T-helper 2 cell treated with Interferon-gamma antibody and Interleukin-4, amounts not matched to agents 5 μg/mL and 100 μg/mL, for 36 hours (primary cell): ENCODE measurements at places on chromosomes 16 and 17.

GRCh38 chr17:38797828-38798227 is 1.5 kb downstream of the PIP4K2B start:
- no peak for DNase-seq

DNA sequence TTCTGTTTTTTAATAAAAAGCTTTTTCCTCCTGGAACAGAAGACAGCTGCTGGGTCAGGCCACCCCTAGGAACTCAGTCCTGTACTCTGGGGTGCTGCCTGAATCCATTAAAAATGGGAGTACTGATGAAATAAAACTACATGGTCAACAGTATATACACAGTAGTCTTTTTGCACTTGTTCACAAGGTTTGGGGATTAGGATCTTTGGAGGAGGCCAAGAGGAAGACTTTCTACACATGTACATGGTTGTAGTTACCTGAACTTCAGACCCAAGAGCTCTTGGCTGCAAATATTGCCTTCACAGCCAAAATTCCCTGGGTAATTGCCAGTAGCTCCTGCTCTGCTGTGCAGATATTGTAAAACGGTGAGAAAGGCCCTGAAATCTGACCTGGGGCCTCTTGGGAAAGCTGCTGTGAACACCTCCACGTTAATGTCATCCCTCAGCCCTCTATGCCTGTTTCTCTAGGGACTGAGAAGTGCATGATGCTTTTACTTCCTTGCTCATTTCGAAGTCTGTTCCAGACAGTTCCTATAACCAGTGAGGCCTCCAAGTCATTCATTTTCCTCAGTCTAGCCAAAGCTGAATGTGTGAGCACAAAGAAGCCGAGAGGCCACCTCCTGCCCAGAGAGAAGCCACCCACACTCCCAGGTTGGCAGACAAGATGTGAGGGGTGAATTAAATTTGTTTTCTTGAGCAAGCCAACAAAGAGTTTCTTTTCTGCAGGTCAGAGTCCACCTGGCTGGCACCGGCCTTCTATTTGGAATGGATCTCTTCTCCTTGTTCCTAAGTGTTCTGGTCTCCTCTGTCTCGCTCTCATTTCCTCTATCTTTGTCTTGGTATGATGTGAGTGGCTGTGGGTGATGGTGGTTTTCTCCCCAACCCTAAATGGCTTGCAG is 15.9 kb downstream of the ANKRD40 start:
- no peak for DNase-seq

GRCh38 chr17:47611372-47612350 is 38.1 kb upstream of the KPNB1 start:
- no peak for DNase-seq

DNA sequence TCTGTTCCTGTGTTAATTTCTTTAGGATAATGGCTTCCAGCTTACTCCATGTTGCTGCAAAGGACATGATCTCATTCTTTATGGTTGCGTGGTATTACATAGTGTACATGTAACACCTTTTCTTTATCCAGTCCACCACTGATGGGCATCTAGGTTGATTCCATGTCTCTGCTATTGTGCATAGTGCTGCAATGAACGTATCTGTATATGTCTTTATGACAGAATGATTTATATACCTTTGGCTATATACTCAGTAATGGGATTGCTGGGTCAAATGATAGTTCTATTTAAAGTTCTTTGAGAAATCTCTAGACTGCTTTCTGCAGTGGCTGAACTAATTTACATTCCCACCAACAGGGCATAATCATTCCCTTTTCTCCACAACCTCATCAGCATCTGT is 39.8 kb downstream of the ABCA10 start:
- DNase-seq = no peak

- DNase-seq = no peak
Measured at GRCh38 chr17:44559634-44560554, 2.6 kb downstream of the FZD2 start.

GRCh38 chr16:25006504-25007056 is 8.6 kb downstream of the ARHGAP17 start:
- DNase-seq = no peak

DNA sequence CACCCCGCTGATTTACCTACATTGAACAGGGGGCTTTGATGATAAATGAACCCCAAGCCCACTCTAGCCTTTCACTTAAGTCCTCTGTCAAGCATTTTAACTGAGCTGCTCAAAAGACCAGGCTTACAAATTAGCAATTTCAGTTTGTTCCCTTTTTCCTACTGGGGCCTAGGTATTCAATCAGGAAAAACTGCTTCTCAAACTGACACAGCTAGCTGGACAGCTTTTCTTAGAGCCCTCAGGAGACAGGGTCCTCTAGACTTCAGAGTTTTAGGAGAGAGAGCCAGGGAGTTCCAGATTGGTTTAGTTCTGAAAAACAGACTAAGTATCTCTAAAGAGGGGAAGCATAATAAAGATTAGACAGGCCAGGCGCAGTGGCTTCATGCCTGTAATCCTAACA is 6.2 kb upstream of the HEXIM2 start:
- no peak for DNase-seq

DNA sequence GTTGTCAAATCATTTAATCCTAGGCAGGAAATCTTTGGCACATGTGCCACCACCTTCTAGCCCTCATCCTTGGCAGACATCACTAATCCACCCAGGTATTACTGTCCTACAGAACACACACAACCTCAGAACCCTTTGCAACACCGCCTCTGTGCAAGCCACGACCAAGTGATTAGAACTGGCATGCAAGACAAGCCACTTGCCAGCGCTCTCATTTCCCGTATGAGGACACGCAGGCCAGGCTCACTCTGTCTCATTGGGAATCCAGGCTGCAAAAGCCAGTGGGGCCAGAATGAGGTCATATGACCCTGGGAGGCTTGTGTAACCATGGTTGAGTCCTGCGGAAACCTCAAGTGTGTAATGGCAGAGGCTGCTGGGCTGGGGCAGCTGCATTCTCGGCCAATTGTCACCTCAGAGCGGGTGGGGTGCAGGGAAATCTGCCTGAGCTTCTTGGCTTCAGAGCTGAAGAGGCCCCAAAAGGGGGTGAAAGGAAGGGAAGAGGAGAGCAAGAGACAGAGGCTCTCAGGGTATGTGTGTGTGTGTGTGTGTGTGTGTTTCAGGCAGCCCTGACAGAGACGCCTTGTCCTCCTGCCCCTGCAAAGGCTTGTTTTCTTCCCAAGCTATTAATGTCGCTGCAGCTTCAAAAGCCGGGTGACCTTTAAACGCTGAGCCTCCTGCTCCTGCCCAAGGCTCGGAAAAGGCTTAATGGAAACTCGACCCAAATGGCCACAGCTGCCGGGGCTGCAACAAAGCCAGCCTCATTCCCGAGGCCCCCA is 43.2 kb upstream of the MRPS23 start:
- no peak for DNase-seq

DNA sequence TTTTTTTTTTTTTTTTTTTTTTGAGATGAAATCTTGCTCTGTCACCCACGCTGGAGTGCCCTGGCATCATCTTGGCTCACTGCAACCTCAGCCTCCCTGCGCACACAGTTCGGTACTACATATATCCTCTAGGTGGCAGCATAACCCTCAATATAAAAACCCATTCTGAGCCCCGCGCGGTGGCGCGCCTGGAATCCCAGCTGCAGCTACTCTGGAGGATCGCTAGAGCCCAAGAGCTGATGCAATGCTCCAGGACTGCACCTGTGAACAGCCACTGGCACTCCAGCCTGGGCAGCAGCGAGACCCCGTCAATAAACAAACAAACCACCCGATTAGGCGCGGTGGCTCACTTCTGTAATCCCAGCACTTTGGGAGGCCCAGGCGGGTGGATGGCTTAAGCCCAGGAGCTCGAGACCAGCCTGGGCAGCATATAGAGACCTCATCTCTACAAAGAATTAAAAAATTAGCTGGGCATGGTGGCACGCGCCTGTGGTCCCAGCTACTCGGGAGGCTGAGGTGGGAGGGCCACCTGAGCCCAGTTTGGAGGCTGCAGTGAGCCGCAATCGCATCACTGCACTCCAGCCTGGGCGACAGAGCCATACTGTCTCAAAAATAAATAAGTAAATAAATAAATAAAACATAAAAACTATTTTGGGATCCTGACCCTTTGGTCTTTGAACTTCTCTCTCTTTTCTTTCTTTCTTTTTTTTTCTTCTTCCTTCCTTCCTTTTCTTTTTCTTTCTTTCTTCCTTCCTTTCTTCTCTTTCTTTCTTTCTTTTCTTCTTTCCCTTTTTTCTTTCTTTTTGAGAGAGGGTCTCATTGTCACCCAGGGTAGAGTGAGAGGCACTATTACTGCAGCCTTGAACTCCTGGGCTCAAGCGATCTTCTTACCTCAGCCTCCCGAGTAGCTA is 15.4 kb upstream of the AKAP10 start:
- DNase-seq = peak; percentile 66

GRCh38 chr16:22685459-22685830 is 128.5 kb upstream of the HS3ST2 start:
- no peak for DNase-seq

DNA sequence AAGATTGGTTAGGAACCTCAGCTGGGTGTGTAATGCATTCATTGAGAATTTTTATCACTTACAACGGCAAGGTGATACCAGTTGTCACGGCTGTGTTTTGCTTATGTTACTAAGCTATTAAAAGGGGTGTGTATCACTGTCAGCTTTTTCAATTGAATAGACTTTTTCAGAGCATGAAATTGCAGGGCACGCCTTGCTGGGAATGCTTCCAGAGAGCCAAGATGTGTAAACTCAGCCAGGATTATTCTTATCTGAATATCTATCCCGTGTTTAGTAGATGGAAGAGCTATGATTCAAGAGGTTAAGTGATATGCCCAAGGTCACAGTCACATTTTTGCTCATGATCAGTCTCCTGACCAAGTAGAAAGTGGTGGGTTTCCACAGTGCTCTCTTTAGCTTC is 6.6 kb upstream of the TEKT3 start:
- no peak for DNase-seq

DNA sequence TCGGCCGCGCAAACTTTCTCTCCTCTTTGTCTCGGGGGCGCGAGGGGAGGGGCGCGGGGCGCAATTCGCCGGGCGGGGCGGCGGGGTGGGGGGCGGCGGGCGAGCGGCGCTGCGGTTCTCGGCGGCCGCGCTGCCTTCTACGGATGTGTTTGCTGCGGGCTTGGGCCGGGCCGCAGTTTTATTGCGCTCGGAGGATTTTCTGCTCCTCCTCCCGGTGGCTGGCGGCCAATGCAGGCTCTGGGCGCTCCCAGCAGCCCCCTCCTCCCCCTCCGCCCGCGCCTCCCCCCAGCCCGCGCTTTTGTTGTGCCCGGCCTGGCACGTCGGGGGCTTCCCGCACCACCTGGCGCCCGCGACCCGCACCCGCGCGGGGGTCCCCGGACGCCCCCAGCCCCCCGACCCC is at the start of gene TIMP2:
Gene TIMP2 (minus strand): TSS at position 154 of the 400 bp plus-strand sequence. CDS start 299 bp downstream, outside the sequence.
- peak; percentile 55 for DNase-seq

GRCh38 chr16:30004811-30005242 is 6.0 kb downstream of the DOC2A start:
- DNase-seq = no peak

GRCh38 chr17:75622076-75622475 is 11.2 kb upstream of the SMIM5 start:
- DNase-seq = no peak

- DNase-seq = no peak
Measured at GRCh38 chr17:33142705-33143299, 150.3 kb downstream of the ASIC2 start.

- no peak for DNase-seq
Measured at GRCh38 chr16:14548933-14549788, 80.9 kb downstream of the PARN start.

GRCh38 chr17:40550608-40551007 is 14.7 kb downstream of the CCR7 start:
- no peak for DNase-seq

DNA sequence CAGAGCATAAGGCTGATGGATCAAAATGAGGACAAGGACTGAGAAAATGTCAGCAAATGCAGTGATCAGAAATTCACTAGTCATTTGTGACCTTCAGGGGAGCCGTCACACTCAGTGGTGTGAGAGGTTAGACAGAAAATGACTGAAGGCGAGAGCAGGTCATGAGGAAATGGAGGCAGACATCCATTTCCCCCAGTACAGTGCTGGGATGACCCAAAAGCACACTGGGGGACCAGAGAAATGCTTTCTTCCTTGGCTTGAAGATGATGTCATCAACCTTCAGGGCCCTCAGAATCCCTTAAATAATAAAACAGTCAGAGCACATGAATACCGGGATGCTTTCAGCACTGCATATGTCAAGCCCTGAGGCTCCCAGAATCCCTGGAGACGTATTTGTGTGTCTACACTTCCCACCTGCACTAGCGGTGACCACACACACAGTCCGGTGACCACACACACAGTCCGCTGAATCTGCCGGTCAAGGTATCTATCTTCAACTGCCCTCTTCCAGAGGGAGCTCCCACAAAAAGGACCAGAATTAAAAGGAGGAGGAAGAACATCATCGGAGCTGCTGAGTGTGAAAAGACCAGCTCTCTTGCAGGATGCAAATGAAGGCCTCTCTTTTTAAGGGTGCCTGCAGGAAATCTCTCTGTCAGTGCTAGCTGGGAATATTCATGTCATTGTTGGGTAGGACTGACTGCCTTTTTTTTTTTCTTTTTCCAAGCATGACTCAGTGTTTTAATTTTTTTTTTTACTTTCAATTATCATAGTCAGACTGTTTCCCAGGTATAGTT is 8.2 kb downstream of the UBE2O start:
- DNase-seq = no peak

DNA sequence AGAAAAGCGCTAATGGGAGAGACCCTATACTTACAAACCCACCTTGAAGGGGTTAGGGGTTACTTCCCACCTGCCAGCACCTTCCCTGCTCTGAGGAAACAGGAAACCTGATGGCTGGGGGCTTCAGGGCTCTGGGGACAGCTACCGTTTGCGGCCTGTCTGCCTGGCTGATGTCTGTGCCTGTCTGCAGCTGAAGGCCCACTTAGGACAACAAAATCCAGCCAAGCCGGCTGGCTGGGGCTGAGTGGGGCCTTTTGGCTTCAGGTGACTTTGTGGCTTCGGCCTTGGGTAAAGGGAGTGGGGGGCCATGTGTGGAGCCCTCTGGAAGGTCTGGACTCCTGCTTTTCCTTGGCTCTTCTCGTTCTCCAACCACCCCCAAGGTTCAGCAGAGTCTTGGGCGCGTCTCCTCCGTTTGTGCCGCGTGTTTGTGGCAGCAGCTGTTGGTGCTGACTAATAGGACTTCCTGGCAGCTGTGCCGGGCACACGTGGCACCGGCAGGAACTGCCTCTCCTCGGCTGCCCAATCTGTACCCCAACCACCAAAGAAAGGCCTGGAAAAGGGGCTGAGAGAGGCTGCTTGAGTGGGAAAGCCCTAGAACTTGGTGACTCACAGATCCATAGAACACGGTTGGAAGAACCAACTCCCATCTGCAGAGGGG is 186.7 kb downstream of the MSI2 start:
- DNase-seq = peak; percentile 49

DNA sequence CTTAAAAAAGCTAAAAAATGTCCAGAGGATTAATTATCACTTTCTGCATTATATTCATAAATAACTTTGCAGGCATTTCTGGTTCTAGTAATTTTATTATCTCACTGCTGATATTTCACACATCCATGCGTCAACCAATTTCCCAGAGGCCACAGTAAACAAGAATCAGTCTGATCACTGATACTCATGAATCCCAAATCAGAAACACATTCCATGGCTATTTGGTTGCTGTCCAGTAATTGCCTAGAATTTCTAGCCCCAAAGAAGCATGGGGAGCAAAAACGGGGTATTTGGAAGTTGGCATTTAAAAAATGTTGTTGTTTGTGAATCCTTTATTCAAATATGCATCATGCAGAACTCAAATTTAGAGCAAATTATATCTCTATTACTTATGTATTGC is 244.8 kb downstream of the CDH8 start:
- no peak for DNase-seq
